Natural killer cell treated with Interleukin-12 subunit alpha and Interleukin-12 subunit beta and Interleukin-15 and Interleukin-18, amount 100 ng/mL, for 72 hours (primary cell): ENCODE measurements at places on chromosomes 7 and 10.

GRCh38 chr7:130095812-130096211 lies 25.5 kb downstream of the KLHDC10 start:
- H3K27ac ChIP-seq, result no peak overlapping the region
- H3K27me3 ChIP-seq, result no peaks in the 10 kb centered on the region
- H3K4me1 ChIP-seq, result peaks cover 15% of the 10 kb centered on the region
- DNase-seq, result no peak

- no peaks in the 10 kb centered on the region for H3K4me1 ChIP-seq
- H3K27ac ChIP-seq, result no peak overlapping the region
- H3K36me3 ChIP-seq, result no peaks in the 10 kb centered on the region
- DNase-seq, result no peak
Observed at GRCh38 chr7:10181996-10182395, 791.7 kb upstream of the PHF14 start.

- no peak for DNase-seq
- no peak overlapping the region for H3K27ac ChIP-seq
- H3K4me3 ChIP-seq, result no peak overlapping the region
- H3K4me1 ChIP-seq, result no peaks in the 10 kb centered on the region
Observed at GRCh38 chr10:118812393-118812740, 57.6 kb upstream of the CACUL1 start.

GRCh38 chr7:115356999-115357702 lies 435.3 kb downstream of the MDFIC start:
- H3K27me3 ChIP-seq, result no peaks in the 10 kb centered on the region
- H3K36me3 ChIP-seq, result no peaks in the 10 kb centered on the region
- H3K27ac ChIP-seq, result peak overlapping the region; percentile 28
- H3K4me3 ChIP-seq, result no peak overlapping the region
- no peak for DNase-seq
